D721Med (cell line): ENCODE measurements at places on chromosomes 4 and X.

- DNase-seq = no peak
Measured at GRCh38 chr4:92064574-92064973, 239.2 kb upstream of the GRID2 start.

DNA sequence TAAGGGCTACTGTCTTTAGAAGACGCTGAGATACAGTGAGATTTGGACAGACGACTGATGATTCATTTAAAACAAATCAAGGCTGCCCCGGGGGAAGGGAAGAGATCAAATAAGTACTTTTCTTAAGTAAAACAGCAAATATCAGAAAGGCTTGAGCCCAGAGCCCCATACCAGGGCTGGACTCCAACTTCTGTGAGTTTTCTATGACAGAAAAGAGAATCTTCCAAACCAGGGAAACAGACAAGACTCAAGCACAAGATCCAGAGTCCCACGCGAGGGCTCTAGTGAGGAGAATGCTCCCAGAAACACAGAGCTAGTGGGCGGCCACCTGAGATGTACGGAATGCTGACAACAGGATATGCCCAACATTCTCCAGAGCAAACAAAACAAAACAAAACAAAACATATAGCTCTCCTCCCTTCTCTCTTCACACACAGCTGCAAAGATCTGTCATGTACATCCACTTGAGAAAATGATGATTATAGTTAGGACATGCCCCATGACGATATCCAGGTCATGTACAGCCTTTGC, 13.1 kb downstream of the ACSL1 start:
- no peak for DNase-seq

DNA sequence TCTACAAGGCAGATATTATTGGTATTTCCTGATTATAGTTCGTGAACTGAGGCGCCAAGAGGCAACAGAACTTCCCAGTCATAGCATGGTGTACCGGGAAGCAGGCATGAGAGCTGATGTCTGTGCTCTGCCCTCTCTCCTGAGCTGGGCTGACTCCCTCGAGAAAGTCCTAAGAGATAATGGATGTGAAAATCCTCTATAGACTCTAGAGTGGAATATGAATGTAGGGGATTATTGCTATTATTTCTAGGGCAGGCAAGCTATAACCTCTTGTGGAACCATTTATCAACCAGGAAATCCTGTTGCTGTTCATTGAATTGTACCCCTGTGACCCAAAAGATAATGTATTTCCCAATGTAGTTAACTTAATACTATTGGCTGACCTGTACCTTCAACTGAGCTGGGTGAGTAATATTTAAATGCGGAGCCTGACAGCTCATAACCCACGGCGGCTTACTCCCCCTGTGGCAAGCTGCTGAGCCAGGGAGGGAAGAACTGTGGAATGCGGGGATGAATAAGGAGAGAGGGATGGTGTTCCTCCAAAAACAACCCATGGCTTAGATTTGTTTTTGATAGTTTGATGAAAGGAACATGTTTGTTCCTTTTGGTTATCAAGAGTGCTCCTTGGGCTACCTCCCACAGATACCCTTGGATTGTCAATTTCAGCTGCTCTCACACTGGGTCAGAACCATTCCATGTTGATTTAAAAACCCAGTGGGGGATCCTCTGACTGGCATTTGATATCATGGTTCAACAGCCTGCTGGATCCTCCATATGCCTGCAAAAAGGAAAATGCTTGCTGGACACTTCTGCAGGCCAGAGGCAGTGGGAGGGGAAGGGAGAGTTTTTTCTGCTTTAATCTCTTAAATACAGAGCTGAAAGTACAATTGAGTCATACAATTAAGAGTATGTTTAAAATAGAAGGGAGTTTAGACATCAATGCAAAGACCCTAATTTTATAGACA, 339.0 kb upstream of the BOD1L1 start:
- DNase-seq = no peak

DNA sequence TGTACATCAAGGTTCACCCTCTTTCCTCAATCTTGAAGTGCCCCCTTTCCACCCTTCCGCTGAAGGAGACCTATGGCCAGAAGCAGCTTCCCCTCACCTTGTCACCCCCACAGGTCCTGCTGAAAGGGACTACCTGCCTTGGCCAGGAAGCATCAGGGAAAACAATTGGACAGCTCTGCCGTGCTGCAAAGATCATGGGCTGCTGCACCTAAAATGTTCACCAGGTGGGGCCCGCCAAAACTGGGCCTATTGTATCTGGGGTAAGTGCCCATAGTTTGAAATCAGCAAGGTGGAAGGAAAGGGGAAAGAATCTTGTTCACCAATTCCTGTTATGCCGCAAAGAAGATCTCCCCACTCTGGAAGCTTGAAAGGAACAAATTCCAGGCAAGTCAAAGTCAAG, 18.4 kb downstream of the GRIA3 start:
- no peak for DNase-seq

DNA sequence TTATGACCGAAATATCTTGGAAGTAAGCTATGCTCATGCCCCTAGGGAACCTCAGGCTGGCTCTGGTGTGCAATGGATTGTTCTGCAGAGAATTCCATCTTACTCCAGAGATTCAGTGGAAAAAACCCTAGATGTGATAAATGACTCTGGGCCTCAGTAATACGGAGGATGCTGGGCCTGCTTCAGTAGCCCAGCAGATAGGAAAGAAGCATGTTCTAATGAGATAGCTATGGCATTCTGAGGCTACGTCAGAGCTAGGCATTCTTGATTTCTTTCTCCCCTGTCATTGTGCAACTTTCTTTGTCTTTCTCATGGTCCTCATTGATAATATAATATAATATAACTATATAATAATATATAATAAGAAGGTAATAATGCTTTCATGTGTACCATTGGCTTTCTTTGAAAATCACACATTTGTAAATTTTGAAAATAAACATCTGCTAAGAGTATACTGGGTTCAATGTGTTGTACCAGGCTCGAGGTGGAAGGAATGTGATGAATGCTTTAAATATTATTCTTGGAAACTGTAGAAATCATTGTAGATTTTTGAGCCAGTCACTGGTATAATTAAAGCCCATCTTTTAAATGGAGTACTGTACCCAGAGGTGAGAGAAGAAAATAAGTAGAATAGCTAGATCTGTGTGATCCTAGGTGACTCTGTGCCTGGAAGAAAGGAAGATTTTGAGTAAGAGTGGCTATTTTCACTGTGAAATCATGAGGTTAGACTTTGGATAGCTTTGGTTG, 152.0 kb downstream of the IL15 start:
- DNase-seq = no peak
